ENCODE measurements at places on chromosomes 16 and 17. TPM values are rescaled to one million over a fixed set of nuclear protein-coding genes. Genes with fewer than 3 reads are reported as not detected.

DNA sequence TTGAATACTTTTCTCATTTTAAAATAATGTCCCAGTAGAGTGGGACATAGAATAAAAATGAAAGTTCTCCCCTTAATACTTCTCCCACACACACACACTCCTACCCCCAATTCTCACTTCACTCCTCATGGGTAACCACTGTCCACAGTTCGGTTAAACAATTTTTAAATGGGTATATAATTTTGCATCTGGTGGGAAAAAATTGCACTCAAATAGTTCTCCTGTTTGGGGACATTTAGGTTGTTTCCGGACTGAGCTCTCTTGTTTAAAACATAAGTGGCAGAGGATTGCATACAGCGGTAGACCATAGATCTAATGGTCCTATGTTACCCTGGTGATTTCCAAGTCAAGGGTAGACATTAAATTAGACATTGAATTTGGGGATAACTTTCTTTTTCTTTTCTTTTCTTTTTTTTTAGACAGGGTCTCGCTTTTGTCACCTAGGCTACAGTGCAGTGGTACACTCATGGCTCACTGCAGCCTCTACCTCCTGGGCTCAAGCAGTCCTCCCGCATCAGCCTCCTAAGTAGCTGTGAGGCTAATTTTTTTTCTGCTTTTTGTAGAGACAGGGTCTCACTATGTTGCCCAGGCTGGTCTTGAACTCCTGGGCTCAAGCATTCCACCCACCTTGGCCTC is 138.3 kb downstream of the SOCS1 start:
- no peak for DNase-seq

DNA sequence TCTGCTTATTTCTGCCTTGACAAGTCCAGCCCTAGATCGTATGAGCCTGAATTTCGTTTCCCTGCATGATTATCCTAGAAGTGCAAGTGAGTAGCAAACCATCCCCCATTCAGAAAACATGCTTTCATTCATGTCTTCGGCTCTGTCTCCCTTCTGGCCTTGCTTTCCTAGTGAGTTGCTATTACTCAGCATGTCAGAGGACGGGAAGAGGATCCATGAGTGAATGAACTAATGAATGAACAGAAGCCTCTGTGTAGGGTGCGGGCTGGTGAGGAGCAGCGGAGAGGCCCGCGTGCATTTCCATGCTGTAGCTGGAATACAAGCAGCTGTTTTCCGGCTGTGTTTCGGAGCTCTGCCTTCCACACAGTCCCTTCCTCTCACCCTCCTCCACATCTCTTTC is 155.7 kb upstream of the NOL11 start:
- no peak for DNase-seq

- DNase-seq, result no peak
These were observed 41.2 kb downstream of the NFAT5 start for GRCh38 chr16:69606985-69607384.

DNA sequence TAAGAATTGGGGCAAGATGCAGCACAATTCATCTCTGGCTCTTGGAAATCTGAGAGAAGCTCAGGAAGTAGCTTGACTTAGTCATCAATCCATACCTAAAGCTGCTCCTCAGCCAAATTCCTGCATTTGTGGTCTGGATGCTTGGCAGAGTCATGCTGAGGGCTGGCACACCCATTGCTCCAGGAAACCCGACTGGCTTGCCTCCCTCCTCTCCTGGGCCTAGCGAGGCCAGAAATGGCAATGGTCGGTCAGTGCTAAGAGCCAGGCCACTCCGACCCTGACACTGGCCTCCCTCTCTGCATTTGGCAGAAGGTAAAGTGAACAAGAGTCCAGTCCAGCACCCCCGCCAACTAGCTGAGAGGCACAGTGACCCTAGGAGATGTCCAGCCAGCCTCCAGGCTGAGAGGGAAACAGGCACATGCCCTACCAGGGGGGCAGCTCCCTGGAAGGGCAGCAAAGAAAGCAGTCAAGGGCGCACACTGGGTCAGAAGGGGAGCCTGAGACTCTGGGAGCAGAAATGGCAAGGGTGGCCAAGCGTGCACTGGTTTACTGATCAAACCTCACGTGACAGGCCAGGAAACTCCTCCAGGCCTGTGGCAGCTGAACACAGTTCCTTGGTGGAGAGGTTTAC is 10.0 kb downstream of the POLDIP2 start:
- peak; percentile 96 for DNase-seq

DNA sequence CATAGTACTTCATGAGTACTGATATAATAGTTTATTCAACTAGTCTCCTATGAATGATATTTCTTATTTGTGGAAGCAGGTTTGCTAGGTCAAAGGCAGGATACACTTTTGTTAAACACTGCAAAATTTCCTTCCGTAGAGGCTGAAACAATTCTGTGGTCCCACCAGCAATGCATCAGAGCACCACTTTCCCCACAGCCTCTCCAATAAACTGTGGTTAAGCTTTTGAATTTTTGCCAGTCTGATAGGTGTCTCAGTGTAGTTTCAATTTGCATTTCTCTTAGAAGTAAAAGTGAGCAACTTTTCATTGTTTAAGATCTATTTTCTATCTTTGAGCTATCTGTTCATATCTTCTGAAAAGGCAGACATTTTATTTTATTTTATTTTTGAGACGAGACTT is 36.4 kb upstream of the CORO6 start:
- no peak for DNase-seq

GRCh38 chr17:45857977-45858708 is 13.5 kb downstream of the SPPL2C start:
- DNase-seq, result peak; percentile 37

- DNase-seq, result no peak
These were observed 1287.8 kb upstream of the CDH8 start for GRCh38 chr16:63323722-63324705.

DNA sequence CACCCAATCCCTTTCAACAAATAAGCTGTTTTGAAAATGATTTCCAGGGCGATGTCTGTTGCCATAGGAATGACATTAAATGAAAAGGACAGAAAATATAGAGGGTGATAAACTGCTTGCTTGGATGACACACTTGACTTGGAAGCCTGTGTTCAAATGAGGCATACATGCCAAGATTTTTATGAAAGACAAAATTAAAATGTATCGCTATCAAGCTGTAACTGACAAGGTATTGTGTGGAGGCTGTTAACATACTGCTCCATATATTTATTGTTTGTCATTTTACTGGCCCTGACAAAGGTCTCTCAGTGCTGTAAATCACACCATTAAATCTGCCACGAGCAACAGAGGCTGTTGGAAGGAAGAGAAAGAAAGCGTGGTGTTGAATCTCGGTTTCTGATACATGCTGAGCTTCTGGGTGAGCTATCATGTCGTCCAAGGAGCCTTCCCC is 456.2 kb upstream of the SALL1 start:
- no peak for DNase-seq

- DNase-seq, result peak; percentile 63
These were observed 9.4 kb upstream of the SLC52A1 start for GRCh38 chr17:5044630-5045029.

DNA sequence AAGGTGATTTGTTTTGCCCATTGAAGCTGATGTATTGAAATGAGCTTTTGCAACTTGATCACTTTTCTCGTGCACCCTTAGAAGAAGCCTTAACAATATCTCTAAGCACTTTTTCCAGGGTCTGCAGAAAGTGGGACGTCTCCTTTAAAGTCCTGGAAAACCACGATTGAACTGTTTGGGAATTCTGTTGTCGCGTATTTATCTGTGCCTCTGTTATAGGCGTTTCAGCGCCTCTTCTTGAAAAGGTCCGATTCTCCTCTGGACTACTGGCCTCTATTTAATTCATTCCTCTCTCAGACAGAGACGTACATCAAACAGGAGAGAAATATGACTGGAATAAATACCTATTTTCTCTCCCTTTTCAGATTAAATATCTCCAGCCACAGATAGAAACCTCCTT is 262.4 kb upstream of the PSMD7 start:
- DNase-seq, result no peak

DNA sequence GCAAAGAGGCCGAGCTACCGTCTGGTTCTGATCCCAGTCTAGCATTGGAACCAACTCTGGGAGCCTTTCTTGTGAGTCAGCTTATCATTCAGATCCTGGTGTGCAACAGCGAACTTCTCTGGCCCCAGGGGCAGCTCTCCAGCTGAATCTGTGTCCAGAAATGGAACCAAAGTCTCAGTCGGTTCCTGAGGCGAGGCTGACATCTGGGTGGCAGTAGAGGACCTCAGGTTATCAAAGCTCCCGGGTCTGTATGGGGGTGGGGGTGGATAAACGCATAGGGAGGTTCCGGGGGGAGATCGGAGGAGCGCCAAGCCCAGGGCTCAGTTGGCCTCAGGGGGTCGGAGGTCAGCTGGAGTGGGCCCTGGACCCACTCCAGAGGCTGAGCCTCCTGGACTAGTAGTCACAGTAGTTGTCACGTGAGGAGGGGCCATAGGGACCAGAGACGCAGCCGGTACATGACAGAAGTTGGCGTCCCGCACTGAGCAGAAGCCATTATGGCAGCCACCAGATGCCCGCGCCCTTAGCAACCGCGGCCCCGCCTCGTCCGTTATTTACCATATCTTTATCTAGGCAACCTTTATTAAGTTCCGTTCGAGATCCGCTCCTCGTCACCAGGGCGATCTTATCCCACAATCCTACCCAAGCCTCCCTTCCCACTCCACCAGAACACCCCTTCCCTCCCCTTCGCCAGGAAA is 12.9 kb downstream of the RDM1 start:
- DNase-seq, result no peak

- DNase-seq, result no peak
These were observed 27.7 kb downstream of the CRAMP1 start for GRCh38 chr16:1639860-1640259.

- DNase-seq, result no peak
These were observed 46.8 kb upstream of the TMEM97 start for GRCh38 chr17:28272166-28272565.

GRCh38 chr17:81717049-81717765 is 5.1 kb downstream of the SLC25A10 start:
- DNase-seq, result no peak

DNA sequence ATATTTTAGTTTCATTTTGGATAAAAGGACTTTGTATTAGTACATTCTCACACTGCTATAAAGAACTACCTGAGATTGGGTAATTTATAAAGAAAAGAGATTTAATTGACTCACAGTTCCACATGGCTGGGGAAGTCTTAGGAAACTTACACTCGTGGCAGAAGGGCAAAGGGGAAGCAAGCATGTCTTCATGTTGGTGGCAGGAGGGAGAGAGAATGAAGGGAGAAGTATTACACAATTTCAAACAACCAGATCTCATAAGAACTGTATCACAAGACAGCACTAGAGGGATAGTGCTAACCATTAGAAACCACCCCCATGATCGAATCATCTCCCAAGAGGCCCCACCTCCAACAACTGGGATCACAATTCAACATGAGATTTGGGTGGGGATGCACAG is 142.9 kb downstream of the USP31 start:
- DNase-seq, result no peak

- no peak for DNase-seq
These were observed 21.0 kb upstream of the TNS4 start for GRCh38 chr17:40522250-40522960.

DNA sequence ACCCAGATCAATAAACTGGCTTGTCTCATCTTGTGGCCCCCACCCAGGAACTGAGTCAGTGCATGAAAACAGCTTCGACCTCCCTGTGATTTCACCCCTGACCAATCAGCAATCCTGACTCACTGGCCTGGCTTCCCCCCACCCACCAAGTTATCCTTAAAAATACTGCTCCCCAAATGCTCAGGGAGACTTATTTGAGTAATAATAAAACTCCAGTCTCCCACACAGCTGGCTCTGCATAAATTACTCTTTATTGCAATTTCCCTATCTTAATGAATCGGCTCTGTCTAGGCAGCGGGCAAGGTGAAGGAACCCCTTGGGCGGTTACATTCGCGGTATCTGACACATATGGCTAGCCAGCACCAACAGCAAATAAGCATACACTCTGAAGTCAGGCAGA is 9.8 kb upstream of the RABEP1 start:
- no peak for DNase-seq

DNA sequence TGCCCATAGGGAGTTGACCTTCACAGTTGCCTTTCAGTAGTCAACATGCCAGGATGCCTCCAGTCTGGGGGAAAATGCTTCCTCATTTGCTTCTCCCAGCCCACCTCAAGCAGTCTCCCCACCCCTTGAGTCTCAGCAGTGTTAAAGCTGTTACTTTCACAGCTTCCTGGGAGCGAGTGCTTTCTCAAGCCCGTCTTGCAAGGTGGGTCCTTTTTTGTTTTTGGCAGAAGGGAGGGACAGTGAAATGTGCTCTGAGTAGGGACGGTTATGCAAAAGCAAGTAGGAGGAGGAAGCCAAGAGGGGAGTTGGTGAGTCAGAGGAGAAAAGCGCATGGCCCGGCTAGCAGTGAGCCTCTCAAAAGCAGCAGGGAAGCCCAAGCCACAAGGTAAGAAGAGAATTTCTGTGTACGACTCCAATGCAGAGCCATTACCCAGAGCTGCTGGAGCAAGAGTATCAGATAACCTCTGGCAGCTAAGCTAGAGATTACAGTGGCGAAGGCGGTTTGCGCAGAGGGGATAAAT is at the start of gene CHST4:
CHST4 (plus strand) TSS at position 316 of the 521 bp plus-strand sequence. CDS start 10,252 bp downstream, outside the sequence.
- DNase-seq, result peak; percentile 22

DNA sequence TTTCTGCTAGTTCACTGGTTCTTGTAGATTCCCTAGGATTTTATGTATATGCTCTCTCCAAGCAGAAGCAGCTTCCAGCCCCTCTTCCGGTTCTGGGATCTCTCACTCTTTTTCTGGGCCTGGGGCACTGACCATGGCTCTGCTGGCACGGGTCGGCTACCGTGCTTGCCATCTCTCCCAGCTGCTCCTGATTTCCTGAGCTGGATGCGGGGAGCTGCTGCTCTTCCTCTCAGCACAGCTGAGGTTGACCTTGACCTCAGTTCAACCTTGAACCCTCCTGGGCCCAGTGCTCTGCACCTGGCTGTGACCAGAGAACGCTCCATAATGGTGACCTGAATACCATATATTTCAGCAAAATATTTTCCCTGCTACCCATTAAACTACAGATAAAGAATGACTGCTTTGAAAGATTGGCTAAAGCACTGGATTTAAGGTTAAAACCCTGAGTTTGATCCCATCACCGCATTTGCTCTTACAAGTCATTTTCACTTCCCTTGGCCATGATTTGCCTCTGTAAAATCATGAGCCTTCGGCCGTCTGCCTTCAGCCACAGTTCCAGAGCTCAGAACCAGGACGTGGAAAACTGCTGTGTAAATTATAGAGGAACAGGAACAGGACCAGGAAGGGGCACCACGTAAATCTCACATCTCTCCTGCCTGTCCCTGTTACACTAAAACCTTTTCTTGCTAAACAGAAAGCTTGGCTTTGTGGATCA is 130.8 kb upstream of the CHMP6 start:
- no peak for DNase-seq

The KRT33B gene
- not detected for total RNA-seq

The ZNF423 gene
- 0.35 TPM for total RNA-seq

The SOST gene
- not detected for total RNA-seq

The CORO6 gene
- total RNA-seq, result 3.3 TPM

The OTOP3 gene
- not detected for total RNA-seq

The SEPTIN1 gene
- not detected for total RNA-seq

Measured in renal cortical epithelial cell (primary cell).